ENCODE measurements at places on chromosomes 6 and 20.

DNA sequence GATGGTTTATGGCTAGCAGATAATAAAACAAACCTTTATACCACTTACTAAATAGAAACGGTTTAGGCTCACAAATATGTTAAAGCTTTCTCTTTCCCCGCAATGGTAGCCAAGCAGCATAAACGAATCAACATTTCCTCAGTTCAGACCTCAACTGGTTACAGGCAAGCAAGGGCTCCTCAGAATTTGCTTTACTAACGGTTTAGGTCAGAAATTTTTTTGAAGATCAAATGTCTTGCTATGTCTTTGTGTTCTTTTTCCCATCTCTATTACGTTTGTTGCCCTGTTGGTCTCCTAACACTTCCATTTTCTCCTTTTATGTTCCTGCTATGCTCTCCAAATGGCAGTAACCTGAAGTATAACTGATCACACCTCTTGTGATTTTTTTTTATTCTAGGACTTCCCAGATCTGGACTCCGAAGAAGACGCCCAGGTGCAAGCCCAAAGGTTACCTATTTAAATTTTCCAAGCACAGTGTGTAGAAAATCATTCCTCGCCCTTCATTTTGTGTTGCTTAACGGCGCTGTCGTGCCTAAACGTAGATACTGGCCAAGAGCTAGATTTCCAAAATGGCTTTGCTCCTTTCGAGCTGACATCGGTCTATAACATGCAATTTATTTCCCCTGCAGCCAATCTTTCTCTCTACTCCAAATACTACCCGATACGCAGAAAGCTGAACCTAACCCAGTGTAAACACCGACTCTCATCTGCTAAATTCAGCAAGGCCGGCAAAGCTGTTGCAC, 717 bp upstream of the ASF1A start:
- DNase-seq = no peak

DNA sequence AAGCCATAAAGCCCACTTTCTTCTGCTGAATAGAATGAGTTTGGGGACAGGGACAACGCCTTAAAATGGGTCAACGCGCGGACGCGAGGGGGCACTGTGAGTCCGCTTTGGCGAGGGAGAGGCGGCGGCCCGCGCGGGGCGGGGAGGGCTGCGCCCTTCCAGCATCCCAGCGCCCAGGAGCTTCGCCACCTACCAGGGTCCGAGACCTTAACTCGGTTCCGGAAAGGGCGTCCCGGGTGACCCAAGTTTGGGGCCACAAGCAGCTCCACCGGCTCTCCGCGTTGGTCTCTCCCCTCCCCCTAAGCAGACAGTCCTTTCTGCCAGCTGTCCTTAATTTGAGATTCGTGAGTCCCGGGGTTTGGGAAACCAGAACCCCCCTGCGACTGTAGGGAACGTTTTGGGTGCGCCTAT, 1.8 kb upstream of the SAMD5 start:
- peak; percentile 87 for DNase-seq

- DNase-seq = no peak
Measured at GRCh38 chr6:35278708-35279107, 18.9 kb upstream of the DEF6 start.

- no peak for DNase-seq
Measured at GRCh38 chr6:128487746-128488145, 32.7 kb downstream of the PTPRK start.

DNA sequence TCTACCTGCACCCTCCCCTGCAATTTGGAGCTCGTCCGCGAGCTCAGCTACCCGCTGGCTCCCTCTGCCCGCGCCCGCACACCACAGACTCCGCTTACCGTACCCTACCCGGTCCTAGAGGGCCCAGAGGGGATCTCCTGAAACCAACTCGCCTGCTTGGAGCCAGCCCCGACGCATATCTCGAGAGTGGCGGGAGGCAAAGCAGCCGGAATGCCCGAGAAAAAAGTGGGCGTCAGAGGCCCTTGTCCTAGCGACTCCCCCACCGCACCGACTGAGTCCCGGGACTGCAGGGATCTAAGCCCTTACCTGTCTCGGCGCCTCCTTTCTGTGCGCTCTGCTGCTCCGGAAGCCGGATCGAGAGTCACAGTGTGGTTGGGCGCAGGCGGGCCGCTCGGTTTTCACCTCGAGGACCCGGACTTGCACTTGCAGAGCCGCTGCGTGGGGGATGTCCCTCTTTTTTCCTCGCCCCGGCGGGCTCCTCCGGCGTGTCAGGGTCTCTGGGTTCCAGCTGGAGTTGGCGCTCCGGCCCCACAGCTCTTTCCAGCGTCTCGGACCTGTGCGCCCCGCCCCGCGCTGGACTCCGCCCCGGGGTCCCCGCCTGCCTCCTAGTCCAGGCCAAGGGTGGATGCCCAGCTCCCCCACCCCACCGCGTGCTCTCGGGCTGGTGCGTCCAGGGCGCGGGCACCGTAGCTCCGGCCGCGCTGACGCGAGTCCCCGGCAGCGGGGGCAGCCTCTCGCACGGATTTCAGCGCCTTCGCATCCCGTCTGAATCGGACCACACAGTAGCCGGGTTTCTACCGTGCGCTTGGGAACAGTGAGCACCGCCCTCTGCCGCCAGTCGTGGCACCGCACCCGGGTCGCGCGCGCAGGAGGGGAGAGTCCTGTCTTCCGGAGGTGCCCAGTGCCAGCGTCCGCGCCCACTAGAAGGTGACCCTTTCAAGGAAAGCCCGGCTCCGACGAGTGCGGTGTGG, at the start of gene PROKR2:
Gene PROKR2, minus strand, starts transcription at position 767 of the 971 bp plus-strand sequence. CDS start 2,585 bp downstream, outside the sequence.
- DNase-seq = no peak

- DNase-seq = peak; percentile 78
Measured at GRCh38 chr20:34475979-34476736, 40.1 kb upstream of the DYNLRB1 start.

DNA sequence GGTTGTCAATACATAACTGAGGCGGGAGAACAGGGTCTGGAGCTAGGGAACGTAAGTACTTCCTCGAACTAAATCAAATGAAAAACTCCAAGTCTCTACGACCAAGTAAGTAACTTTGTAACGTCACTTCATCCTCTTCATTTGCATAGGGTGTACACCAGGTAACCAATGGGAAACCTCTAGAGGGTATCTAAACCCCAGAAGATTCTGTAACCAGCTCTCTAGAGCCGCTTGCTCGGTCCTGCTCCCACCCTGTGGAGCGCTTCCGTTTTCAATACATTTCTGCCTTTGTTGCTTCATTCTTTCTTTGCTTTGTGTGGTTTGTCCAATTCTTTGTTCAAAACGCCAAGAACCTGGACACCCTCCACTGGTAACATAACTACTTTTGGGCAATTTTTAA, 133.5 kb upstream of the TMEM170B start:
- no peak for DNase-seq

GRCh38 chr20:47818996-47819609, 33.8 kb upstream of the SULF2 start:
- no peak for DNase-seq

- no peak for DNase-seq
Measured at GRCh38 chr6:91486200-91486599, 899.3 kb upstream of the MAP3K7 start.

DNA sequence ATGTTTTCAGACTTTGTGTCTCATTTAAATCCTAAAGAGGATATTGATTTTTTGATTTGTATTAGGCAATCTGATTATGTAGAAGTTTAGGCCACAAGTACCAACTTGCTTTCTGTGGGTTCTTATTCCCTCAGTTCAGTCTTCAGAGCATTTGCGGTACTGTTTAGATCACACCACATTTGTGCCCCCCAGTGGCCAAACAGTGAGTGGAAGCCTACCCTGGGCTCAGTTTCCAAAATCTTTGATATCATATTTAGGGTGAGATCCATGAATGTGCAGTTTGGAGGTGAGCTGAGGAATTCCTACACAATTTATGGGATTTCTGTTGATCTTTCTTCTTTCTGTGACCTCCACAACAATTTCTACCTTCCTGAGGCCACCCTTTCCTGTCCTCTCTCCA, 92.3 kb upstream of the FUT9 start:
- no peak for DNase-seq

- no peak for DNase-seq
Measured at GRCh38 chr6:166286839-166287271, 21.3 kb downstream of the PRR18 start.

GRCh38 chr6:41132254-41132653, 21.9 kb downstream of the TREML1 start:
- no peak for DNase-seq

GRCh38 chr6:160160929-160161646, 39.5 kb downstream of the SLC22A1 start:
- no peak for DNase-seq

- no peak for DNase-seq
Measured at GRCh38 chr6:6251555-6252280, 68.7 kb downstream of the F13A1 start.

- no peak for DNase-seq
Measured at GRCh38 chr20:53914781-53915445, 155.5 kb downstream of the BCAS1 start.

DNA sequence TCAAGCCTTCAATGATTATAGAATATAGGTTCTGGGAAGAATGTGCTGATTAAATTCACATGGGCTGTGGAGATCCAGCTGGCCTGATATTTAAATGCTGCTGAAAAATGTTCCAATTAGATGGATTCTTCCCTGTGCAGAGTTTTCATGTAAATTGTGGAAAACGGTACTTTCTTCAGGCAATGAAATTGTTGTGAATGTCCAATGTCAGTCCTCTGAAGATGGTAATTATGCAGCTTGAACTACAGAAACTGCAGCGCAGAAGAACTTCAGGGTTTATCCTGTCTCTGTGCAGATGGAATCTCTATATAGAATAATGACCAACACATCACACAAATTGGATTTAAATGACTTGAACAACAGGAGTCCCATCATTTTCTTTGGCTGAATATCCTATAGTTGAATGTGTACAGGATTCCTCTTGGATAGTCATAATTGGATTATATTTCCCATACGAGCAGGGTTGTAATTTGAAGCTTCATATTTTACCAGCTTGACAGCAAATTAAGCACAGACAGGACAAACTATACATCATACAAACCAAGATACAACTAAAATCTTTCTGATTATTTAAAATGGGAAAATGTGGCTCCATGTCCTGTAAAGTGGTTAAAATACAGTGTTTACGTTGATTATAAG, 82.3 kb downstream of the CAP2 start:
- no peak for DNase-seq

DNA sequence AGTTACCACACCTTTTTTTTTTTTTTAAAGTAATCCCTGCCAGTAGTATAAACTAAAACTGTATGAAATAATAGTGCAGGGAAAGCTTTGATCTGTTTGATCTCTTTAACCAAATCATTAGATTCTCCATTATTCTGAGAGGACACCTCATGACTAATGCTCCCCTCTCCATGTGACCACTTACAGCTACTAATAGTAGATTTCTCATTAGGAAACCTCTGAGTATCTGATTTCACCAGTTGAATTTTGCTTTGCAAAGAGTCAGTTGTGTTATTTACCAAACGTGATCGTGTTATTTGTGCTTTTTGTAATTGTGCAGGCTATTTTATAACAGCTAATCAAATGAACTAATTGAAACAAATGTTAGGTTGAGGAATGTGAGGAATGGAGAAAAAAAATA, 12.5 kb downstream of the CASP8AP2 start:
- no peak for DNase-seq

DNA sequence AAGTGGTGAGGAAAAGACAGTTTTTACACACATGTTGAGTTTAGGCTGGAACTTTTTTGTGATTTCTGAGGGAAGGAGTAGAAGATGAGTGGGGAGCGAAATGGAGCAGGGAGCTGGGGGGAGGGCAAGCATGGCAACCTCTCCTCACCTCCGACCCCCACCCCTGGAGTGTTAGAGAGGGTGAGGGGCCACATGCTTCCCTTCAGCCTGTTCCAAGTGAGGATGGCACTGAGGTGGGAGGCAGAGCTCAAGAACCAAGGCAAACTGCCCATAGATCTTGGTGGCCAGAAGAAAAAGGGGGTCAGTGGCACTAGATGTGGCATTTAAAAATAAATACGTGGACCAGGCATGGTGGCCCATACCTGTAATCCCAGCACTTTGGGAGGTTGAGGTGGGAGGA, 4.8 kb downstream of the TTBK1 start:
- DNase-seq = no peak

GRCh38 chr6:54958446-54958845, 111.9 kb downstream of the FAM83B start:
- DNase-seq = no peak

DNA sequence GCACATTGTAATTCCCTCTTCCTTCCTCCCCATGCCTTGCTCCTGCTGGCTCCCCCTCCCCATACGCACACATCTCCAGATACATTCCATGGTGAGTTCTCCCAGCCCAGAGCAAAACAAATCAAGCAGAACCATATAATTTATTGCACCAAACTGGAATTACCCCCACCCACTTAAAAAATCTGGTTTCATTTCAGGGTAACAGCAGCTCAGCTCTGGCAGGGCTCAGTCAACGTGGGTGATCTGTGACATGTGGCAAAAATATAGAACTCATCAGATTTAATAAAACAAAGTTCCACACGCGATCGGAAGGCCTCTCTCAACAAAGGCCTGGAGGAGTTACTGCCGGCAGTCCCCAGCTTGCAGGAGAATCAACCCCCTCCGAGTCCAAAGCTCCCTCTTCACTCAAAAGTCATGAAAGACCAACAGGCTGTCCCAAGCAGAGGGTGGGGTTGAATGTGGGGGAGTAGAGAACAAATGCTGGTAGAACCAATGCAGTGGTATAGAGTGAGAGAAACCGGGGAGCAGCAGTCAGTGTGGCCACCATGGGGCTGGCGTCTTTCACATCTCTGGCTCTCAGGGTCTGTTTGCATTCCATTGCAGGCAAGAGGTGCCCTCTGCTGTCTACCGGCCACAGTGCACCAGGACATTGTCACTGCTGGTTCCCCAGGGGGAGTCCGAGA, 323.3 kb upstream of the NT5E start:
- DNase-seq = no peak

DNA sequence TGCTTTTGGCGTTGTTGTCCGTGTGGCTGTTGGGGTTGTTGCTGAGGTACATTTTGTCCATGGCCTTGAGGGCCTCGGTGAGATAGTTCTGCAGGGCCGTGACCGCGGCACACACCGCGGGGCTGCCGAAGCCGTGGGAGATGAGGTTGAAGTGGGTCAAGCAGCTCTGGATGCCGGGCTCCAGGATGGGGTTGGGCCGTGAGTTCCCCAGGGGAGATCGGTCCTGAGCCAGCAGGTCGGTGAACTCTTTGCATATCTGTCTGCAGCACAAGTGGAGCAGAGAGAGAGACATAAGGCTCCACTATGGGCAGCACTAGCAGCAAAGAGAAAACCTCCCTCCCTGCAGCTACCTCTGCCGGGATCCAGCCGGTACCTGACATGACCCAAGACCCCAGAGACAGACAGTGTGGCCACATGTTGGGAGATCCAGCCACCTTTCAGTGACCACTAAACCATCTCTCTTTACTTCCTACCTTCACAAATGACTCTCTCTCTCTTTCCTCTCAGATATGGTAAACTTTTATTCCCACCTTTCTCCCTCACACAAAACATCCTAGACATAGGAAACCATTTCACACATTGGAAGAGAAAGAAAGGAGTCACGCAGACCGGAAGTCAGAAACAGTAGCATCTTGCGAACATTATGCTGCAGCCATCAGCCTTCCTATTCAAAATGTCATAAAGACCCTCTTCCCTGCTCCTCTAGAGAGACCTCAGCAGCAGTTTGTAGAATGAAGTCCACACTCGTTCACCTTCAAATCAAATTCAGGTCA, 16.2 kb downstream of the TFAP2A start:
- DNase-seq = no peak

- no peak for DNase-seq
Measured at GRCh38 chr6:36805096-36805797, 34.0 kb downstream of the CPNE5 start.
